ENCODE measurements at places on chromosomes 6 and 20.
A peak's percentile ranks its signal among the peaks of the same experiment; 100 is the strongest.

- DNase-seq: no peak
Observed at GRCh38 chr6:25484900-25485299, 167.1 kb upstream of the SCGN start.

DNA sequence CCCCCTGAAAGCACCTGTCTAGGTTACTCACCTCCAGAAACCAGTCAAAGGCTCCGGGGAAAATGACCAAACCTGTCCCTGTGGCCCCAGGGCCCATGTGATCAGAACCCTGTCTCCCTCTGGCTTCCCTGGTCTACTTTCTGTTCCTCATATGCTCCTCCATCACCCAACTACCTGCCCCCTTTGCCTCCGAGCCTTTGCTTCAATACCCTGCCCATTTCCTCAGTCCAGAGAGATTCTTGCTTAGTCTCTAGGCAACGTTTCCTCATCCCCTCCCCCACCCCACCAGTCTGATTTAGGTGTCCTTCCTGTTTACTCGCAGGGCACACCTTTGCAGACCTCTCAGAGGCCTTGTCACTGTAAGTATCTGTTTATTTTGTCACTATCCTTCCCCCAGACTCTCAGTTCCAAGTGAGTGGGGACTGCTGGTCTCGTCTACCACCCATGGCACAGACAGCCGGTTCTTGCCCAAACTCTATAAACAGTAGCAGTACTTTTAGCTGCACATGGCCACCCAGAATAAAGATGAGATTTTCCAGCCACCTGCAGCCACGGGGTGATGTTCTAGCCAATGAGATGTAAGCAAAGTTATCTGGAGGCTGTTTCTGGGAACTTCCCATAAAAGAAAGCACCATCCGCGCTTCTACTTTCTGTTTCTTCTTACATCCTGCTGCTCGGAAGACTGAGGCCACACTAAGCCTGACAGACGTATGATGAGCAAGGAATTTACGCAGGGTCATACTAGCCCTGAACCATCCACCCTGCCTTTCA lies 13.3 kb downstream of the ELOVL5 start:
- peak; percentile 68 for DNase-seq

DNA sequence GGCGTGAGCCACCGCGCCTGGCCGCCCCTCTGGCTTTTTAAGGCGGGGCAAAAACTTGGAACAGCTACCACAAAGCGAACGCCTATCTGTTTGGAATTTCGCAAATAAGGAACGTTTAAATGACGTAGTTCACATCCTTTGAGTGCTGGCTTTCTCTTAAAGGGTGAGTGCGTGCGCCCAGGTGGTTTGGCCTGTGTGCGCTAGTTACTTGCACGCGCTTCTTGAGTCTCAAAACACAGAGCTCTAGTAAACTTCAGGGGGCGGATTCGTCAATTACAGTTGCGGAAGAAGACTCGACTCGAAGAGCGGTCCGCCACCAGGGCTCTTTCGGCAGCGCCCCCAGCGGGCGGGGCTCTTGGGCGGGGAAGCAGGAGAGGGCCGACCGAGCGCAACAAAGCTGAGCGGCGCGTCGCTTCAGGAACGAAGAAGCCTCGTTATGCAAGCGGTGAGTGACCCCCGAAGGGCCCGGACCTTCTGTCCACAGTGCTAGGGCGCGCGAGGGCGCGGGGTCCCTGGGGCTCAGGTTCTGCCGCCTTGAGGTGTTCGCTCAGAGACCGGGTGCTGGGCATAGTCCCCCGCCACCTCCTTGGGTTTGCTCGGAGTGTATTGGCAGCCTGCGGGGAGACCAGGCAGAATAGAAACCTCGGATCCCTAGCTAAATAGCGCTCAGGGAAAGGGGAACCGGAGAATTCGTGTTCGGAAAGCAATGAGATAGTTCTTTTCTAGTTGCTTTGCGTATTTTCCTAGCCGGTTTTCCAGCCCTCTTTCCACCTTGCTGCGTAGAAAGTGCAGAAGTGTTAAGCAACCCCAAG lies at the start of gene SYCP2L:
Gene SYCP2L, plus strand, starts transcription at position 362 of the 812 bp plus-strand sequence. Its CDS starts 75 bp downstream, at position 437.
- no peak for DNase-seq

- no peak for DNase-seq
Observed at GRCh38 chr6:117265410-117266256, at the start of gene VGLL2. TSS of gene VGLL2 (plus strand) at chr6:117265558. CDS start at chr6:117265764, 206 bp downstream.

- DNase-seq: peak; percentile 85
Observed at GRCh38 chr6:28863604-28864325, 60.0 kb downstream of the TRIM27 start.

GRCh38 chr6:142953373-142954273 lies 8.6 kb upstream of the HIVEP2 start:
- no peak for DNase-seq

DNA sequence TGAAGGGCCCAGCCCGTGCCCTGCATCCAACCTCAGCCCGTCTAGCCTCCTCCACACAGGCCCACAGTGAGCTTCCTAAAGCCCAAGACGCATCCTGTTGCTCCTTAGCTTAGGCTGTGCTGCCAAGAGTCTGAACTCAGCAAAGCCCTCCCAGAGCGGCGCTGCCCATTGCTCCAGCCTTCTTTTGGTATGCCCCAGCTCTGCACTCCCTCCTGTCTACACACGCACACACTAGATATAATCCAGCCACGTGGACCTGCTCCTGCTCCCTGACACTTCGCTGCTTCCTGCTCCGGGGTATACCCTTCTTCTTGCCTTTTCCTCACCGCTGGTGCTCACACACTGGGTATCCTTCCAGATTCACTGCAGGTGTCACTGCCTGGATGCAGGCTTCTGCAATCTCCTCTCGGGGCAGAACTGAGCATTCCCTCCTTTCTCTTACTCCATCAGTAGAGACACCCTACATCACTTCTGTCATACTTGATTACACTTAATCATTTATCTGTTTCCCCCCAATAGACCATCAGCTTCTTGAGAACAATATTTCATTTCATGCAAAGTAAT lies 23.8 kb downstream of the GABRR2 start:
- DNase-seq: no peak

GRCh38 chr6:81486234-81486633 lies 266.2 kb downstream of the TENT5A start:
- no peak for DNase-seq

DNA sequence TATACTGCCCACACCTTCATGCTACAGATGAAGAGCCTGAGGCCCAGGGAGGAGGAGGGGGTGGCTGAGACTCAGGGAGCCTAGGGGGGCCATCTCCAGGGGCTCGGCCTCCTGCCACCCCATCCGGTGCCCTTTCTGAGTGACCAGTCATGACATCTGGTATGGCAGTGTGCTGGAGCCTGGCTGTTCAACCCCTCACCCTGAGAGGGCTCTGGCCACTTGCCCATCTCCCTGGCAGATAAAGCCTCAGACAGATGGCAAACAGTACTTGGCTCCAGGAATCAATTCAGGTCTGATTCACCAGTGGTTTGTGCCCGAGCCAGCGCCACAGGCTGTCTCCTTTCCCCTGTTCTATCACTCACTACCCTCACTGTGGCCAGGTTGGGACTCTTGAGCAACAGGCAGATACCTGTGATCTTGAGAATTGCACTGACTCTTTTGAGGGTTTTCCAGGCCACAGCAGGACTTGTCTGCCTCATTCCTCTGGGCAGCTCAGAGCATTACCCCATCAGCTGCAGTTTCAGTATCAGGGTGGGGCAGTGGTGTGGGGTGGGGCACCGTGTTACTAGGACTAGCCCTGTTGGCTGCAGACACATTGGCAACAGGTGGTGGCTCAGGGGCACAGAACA lies 22.8 kb downstream of the SRSF3 start:
- DNase-seq: no peak

DNA sequence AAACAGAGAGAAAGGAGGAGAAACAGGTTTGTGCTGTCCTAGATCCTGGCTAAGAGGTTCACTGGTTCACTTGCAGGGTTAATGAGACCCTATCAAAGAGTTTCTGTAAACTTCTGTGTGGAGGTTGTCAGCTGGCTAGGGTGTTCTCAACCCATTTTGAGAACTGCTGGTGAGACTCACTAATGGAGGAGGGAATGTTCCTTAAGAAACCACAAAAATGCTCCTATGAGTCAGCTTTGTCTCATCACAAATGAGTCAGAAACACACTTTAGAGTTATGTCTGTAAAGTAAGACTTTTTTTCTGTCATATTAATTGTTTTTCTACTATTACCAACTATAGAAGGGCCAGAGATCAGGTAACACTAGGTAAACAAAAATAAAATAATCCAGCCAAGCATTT lies 884.4 kb downstream of the PHF3 start:
- no peak for DNase-seq

- DNase-seq: no peak
Observed at GRCh38 chr6:18527836-18528743, 140.9 kb downstream of the RNF144B start.

- no peak for DNase-seq
Observed at GRCh38 chr6:39254999-39255535, 25.8 kb upstream of the KCNK5 start.

GRCh38 chr6:85126485-85127167 lies 323.3 kb upstream of the NT5E start:
- DNase-seq: no peak

GRCh38 chr6:105598264-105598663 lies 195.4 kb upstream of the PREP start:
- DNase-seq: no peak

DNA sequence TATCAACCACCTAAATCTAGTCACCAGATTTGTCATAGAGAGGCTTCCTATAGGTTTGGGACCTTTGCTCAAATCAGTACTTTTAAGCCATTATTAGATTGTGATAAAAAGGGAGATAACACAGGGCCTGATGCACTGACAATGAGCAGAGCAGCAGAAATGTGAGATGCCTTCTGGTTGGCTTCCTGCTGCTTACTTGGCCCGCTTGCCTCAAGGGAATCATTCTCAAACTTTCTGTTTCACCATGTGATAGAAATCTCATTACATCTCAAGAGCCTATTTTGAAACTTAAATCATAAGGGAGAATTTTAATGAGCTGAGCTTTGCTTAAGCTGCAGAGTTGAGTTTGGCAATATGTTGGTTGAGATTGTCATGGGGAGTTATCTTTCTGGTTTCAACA lies 606.0 kb downstream of the DHX35 start:
- DNase-seq: no peak

DNA sequence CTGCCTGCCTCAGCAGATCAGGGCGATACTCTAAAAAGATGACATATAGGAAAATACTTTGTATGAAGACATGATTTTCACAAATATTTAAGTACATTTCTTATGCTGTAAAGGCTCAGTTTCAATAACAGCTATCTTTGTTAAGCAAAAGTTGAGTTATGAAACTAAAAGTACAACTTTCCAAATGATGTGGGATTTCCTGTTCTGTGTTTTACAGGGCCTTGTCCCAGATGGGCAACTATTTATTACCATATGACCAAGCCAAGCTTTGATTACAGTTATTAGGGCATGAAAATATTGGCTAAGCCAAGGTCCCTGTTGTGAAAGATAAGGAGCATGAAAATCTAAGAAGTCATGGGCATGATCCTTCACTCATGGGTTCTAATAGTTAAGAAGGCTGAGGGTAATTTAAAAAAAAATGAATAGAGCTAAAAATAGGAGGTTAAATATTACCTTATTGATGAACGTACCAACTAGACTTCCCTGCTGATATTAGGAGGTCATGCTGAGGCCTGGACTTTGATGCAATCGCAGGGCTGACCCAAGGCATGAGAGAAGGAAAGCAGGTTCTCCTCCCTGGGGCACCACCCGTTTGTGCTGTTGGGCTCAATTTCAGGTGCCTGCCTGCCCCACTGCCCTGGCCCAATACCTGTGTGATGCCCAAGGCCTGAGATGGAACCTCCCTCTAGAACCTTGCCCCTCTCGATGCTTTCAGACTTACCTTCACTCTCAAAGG lies 294.4 kb upstream of the PRDM1 start:
- DNase-seq: no peak

- DNase-seq: no peak
Observed at GRCh38 chr20:54293526-54293925, 85.6 kb downstream of the PFDN4 start.

- DNase-seq: no peak
Observed at GRCh38 chr6:39924283-39924682, 10.0 kb downstream of the MOCS1 start.

DNA sequence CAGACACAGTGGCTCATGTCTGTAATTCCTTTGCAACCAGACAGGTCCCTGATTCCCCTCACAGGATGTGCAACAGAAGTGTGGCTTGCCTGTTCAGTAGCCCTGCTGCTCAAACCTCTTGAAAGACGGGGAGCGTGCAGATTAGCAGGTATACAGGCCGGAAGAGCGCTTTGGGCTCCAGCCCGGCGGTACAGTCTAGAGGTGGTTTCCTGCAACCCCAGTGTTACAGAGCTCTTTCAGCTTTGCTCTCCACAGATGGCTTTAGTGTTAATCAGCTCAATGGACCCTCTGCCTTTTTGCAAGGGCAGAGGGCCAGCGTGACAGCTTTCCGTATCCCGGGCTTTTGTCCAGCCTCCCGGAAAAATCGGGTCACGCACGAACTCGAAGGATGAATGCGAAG lies 67.2 kb upstream of the TNFRSF21 start:
- DNase-seq: no peak

DNA sequence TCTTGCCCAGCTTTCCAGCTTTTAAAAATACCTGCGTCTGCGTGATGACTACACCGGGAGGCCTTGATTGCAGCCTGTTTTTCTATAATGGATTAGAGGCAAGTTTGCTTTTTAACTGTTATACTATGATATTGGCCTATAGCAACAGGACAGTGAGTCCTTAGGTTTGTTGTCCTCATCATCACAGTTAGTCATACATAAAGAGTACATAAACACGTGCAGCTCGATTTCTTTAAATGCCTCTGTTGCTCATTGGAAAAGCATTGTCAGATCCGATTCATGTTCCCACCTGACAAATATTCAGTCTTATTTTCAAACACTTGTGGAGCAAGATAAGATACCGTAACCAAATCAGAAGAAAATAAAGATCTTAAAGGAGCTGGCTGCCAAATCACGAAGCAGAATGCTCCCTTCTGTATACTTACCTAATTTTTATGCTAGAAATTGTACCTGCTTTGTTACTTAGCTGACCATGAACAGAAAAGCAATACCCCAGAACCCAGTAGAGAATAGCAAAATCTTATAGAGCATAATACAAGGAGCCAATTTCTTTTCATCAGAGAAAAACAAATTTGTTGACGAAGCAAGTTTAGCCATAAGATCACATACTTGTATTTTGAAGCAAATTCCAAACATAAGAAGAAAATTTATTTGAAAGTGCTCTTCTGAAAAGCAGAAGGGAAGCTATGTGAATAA lies 100.4 kb downstream of the TMEM200A start:
- no peak for DNase-seq

DNA sequence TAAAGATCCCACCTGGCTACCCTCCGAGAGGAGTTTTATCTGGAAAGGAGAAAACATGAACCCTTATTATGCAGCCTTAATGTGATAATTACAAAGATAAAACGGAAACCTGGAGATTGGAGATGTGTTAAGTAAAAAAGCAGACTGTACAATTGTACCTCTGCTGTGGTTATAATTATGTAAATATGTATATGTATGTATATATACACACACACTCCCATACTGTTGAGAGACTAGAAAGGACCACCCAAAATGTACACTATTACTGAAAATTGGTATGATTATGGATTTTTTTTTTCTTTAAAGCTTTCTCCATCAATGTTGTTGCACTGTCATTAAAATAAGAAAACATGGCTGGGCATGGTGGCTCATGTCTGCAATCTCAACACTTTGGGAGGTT lies 72.1 kb upstream of the BCLAF1 start:
- no peak for DNase-seq

GRCh38 chr6:139447656-139447975 lies 73.2 kb upstream of the CITED2 start:
- no peak for DNase-seq

All from activated naive CD4-positive, alpha-beta T cell treated with Interleukin-2 at 50 U/mL for 16 hours (primary cell).